ENCODE measurements at places on chromosomes 5 and 9.

- peak; percentile 90 for DNase-seq
These were observed 23.6 kb downstream of the PCDHGC5 start for GRCh38 chr5:141512390-141512910.

DNA sequence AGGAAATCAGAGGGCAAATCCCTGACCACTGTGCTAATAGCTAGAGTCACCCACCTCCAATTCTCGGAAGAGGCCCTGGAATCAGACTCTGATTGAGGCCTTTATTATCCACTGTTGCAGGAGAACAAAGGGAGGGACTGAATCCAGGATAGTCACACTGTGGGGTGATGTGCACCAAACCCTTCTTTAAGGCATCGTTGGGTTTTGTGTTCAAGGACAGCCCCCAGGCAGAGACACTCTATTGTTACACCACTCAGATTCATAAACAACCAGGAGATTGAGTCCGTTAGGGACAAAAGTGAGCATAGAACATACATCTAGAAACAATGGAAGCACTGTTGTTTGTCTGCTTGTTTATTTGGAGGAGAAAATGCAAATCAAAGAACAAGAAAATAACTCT is 124.6 kb upstream of the TBCA start:
- DNase-seq, result no peak

- no peak for DNase-seq
These were observed 22.1 kb downstream of the GOLM1 start for GRCh38 chr9:86077276-86077675.

DNA sequence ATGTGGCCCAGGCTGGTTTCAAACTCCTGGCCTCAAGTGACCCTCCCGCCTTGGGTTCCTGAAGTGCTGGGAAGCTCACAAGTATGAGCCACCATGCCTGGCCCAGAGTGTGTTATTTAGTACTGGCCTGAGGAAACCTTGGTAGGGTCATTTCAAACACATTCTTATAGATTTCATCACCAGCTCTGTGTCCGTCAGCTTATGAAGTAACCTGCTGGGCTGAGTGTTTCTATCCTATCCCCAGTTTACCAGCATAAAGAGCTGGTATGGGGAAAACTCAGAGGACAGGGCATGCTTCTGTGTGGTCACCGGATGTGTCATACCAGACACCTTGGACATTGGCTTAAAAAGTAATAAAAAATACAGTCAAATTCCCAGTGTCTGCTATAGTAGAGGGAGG is 45.3 kb downstream of the PTPN3 start:
- no peak for DNase-seq

DNA sequence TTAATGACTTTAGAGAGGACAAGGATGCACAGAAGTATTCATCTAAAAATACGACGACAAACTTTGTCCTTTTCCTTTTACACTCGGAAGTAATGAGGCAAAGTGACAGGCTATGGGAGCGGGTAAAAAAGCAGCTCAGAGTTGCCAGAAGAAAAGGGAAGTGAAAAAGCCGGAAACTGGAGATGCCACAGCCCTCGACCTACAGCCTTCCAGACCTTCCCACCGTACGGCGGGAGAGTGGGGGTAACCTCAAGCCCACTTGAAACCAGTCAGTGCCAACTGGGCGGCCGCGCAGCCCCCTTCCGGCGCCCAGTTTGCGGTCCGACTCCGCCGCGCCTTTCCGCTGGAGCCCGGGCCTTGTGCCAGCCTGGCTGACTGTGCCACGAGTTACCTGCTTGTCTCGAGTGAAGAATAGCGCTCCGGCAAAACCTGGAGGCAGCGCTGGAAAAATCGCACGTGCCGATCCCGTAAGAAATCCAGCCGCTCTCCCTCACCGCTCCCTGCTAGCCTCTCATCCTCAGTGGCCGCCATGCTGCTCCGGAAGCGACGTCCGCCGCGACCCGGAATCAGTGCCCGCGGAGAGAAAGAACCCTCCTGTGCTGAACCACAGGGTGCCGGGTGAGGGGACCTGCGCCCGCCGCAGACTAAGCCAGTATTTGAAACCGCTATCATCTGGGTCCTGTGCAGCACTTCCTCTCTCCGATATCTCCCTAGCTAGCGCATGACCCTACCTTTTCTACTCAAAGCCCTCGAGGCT is at the start of gene PGGT1B:
TSS of gene PGGT1B (minus strand) at position 557 of the 757 bp plus-strand sequence. CDS start at position 531, 26 bp downstream.
- DNase-seq, result peak; percentile 88

- no peak for DNase-seq
These were observed 68.5 kb upstream of the RAI14 start for GRCh38 chr5:34587355-34588241.

GRCh38 chr5:126674145-126674544 is 73.4 kb downstream of the PHAX start:
- no peak for DNase-seq

- DNase-seq, result no peak
These were observed 47.8 kb downstream of the RETREG1 start for GRCh38 chr5:16568875-16569580.

Data from NAMALWA (cell line).